ENCODE measurements at places on chromosomes 12 and 14. TPM values are rescaled to one million over a fixed set of nuclear protein-coding genes. Genes with fewer than 3 reads are reported as not detected.

The ADCY4 gene
- total RNA-seq, result 15.5 TPM

The RDH16 gene
- total RNA-seq, result under 0.01 TPM

The NRXN3 gene
- 1.3 TPM for total RNA-seq

The OR11H7 gene
- total RNA-seq, result not detected

The TMEM119 gene
- 15.8 TPM for total RNA-seq

The DAAM1 gene
- 27.0 TPM for total RNA-seq

The AKAP5 gene
- 0.58 TPM for total RNA-seq

The MANSC4 gene
- not detected for total RNA-seq

The LALBA gene
- not detected for total RNA-seq

The DNAJC22 gene
- total RNA-seq, result 2.5 TPM

The CLEC9A gene
- not detected for total RNA-seq

The CFAP251 gene
- total RNA-seq, result 3.8 TPM

The OAS3 gene
- 9.2 TPM for total RNA-seq

The PTGER2 gene
- total RNA-seq, result 5.2 TPM

The DDX51 gene
- 5.4 TPM for total RNA-seq

The ALDH6A1 gene
- total RNA-seq, result 24.5 TPM

The AKAP6 gene
- total RNA-seq, result 4.0 TPM

The RBP5 gene
- total RNA-seq, result not detected

The RPS6KA5 gene
- 1.2 TPM for total RNA-seq

The ZNF891 gene
- 1.1 TPM for total RNA-seq

The SRRM4 gene
- not detected for total RNA-seq

The TBX3 gene
- total RNA-seq, result 16.1 TPM

The MFAP5 gene
- total RNA-seq, result 124 TPM

The NOVA1 gene
- total RNA-seq, result 2.5 TPM

The OR6C65 gene
- total RNA-seq, result not detected

The STYK1 gene
- total RNA-seq, result 2.0 TPM

The GEMIN2 gene
- total RNA-seq, result 34.3 TPM

The PYGL gene
- total RNA-seq, result 93.7 TPM

The TAPBPL gene
- total RNA-seq, result 13.5 TPM

The VSX2 gene
- total RNA-seq, result not detected

The KRT75 gene
- total RNA-seq, result not detected

The SOAT2 gene
- total RNA-seq, result not detected

The CLEC6A gene
- not detected for total RNA-seq

The KCNC2 gene
- not detected for total RNA-seq

The NELL2 gene
- total RNA-seq, result not detected

The CD63 gene
- 2,526 TPM for total RNA-seq

The MYF5 gene
- total RNA-seq, result not detected

The ACOT6 gene
- not detected for total RNA-seq

The DAO gene
- not detected for total RNA-seq

The USP30 gene
- total RNA-seq, result 4.0 TPM

The NID2 gene
- total RNA-seq, result 216 TPM

The ST8SIA1 gene
- 0.28 TPM for total RNA-seq

The C12orf42 gene
- total RNA-seq, result not detected

The RASSF9 gene
- 0.85 TPM for total RNA-seq
